Stimulated activated CD4-positive, alpha-beta T cell treated with anti-CD3 and anti-CD28 coated beads, Interleukin-12 subunit alpha, Interleukin-12 subunit beta, amount 100 ng/mL, for 4 hours (primary cell): ENCODE measurements at places on chromosomes 11 and 22.
A peak's percentile ranks its signal among the peaks of the same experiment; 100 is the strongest.

DNA sequence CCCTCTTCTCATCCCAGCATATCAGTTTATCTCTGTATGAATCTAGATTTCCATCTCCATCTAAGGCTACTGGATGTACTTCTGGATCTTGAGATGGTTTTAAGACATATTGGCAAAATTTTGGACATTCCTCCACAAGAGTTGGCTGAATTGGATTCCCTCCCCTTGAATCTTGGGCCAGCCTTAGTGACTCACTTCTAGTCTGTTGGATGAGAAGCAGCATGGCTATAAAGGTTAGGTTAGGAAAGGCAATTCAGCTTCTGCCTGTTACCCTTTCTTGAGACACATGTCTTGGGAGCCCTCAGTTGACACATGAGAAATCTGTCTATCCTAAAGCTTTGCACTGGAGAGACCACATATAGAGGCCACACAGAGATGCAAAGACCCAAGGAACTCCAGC lies 73.0 kb upstream of the PGR start:
- DNase-seq: no peak

GRCh38 chr11:9069862-9070470 lies 21.4 kb downstream of the SCUBE2 start:
- DNase-seq: no peak

DNA sequence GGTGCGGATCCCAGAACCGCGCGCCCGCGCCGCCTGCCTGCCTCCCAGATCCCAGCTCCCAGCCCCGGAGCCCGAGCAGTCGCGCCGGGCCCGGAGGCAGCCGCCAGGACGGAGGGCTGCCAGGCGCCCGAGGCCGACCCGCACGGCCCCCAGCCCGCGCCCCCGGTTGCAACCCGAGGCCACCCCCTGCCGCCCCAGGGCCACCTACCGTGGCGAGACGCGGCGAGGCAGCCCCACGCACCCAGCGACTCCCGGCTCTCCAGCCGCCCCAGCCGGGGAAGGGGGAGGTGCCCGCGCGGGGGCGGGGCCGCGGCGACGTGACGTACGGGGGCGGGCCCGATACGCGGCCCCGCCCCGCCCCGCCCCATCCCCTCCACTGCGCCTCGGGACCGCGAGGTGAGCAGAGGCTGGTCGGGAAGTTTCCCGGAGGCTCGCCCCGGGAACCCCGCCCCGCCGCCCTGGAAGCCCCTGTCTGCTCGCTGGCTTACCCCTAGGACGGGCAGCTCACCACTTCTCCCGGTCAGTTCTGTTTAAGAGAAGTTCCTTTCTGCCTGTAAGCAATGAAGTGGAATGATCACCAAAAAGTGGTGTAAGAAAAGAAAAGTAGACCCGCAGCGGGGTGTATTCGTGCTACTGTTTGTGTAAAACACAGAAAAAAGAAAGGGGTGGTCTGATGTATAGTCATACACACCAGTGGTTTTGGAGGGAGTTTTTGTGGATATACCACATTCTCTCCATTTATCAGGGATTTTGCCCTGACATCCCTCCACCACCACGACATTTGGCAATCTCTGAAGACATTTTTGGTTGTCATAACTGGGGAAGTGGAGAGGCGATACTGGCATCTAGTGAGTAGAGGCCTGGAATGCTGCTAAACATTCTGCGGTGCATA lies at the start of gene TPST2:
TPST2 (minus strand) TSS at position 288 of the 892 bp plus-strand sequence. CDS start 48,502 bp downstream, outside the sequence.
- DNase-seq: peak; percentile 78

DNA sequence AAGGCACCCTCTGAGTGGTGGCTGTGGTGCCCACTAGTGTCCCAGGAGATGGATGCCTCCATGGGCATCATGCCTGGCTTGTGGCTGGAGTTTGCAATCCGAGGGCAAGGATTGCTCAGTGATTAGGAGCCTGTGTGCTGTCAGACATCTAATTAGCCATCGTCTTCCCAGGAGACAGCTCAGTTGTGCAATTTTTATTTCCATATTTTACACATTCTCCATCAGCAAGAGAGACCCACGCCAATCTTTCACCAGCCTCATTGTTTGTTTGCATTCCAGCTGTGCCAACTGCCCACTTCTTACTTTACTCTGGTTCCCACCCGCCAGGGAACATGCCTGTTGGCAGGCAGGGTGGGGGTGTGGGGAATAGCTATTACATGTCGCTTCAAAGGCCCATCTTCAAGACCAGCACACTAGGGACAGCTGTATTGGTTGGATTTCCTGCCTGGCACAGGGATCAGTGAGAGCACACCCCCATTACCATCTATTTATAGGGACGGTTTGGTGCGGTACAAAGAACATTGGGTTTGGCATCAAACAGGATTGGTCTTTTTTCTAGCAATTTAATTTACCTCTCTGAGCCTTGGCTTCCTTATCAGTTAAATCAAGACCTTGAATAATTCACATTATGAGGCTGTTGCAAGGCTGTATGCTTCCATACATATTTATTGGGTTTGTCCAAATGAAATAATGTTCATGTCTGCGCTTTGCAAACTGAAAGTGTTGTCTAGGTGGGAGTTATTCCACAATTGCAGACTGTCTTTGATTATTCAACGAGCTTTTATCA lies 80.7 kb upstream of the NAV2 start:
- DNase-seq: no peak
